ENCODE measurements at places on chromosomes 5 and 9.

- DNase-seq, result no peak
Observed at GRCh38 chr5:170216257-170216864, 16.4 kb upstream of the C5orf58 start.

GRCh38 chr5:125484272-125484741 lies 737.9 kb upstream of the ZNF608 start:
- DNase-seq, result no peak

DNA sequence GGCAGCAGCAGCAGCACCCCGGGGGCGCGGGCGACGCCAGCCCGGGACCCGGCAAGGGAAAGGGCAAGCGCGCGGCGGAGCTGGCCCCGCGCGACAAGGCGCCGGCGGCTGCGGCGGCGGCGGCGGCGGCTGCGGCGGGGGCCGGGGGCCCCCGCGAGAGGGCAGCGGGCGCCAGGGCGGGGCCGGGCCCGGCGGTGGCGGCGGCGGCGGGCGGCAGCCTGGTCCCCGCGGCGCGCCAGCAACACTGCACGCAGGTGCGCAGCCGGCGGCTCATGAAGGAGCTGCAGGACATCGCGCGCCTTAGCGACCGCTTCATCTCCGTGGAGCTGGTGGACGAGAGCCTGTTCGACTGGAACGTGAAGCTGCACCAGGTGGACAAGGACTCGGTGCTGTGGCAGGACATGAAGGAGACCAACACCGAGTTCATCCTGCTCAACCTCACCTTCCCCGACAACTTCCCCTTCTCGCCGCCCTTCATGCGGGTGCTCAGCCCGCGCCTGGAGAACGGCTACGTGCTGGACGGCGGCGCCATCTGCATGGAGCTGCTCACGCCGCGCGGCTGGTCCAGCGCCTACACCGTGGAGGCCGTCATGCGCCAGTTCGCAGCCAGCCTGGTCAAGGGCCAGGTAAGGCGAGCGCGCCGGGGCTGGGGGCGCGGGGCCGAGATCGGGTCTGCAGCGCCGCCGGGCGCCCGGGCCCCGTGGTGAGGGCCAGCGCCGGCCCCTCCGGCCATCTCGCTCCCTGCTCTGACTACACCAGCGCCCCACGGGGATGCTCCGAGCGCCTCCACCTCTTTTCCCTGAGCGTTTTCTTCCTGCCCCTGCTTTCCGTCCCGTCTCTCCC lies at the start of gene UBE2QL1:
Gene UBE2QL1, plus strand, starts transcription at position 238 of the 843 bp plus-strand sequence. Its CDS starts 35 bp downstream, at position 273.
- DNase-seq, result peak; percentile 80

GRCh38 chr5:124605541-124605940 lies 140.9 kb downstream of the ZNF608 start:
- DNase-seq, result no peak

DNA sequence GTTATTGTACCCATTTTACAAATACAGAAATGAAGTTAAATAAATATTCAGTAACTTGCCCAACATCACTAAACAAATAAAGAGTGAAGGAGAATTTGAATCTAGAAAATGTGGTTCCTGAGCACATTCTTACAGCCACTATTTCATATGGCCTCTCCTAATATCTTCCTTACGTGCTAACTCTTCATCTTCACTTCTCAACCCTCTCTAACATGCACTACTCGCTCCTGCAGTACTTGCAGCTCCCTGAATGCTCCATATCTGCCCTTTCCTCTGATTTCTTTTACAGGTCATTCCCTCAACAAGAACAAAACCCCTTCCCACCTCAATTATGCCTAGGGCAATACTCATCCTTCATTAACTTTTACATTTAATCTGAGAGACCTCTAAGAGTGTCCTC lies 711.5 kb downstream of the CETN3 start:
- DNase-seq, result no peak

DNA sequence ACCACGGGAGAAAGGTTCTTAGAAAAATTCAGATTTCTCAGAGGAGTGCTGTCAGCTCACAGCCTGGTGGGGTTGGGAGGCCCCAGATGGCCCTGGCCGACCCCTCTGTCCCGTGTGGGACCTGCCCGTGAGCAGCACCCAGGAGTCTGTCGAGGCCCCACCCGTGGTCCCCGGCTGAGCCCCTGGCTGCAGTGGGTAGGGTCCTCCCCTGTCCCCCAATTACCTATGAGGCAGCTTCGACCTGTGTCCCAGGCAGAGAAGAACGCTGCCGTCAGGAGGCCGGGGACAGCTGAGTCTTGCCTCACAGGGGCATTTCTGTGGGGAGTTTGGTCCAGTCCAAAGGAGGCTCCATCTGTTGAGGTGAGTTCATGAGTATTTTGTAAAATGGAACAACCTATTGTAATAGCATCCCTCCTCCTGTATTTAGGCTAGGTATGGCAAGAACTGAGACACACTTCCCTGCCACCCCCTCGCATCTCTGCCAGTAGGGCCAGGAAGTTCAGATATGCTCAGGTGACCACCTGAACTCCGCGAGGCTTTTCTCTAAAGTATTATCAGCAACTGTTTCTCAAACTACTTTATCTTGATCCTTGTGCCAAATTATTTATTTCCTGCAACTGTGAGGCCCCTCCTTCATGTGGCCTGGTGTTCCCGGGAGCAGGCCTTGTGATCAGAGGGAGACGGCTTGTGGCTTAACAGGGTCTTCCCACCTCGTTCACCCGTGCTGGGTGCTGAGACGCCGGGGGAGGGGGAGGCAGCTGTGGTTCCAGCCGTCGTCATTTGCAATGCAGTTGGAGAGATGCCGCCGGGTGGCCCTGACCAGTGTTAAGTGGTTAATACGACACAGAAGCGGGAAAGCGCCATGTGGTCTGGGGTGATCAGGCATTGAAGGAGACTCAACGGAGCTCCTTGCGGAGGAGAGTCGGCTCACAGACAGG lies 1.7 kb downstream of the AHRR start:
- peak; percentile 83 for DNase-seq

- DNase-seq, result peak; percentile 77
Observed at GRCh38 chr5:132296412-132297016, 2.3 kb downstream of the SLC22A4 start.

Data from osteocyte (in vitro differentiated cells).